ENCODE measurements at places on chromosomes 5 and 9. TPM values are rescaled to one million over a fixed set of nuclear protein-coding genes. Genes with fewer than 3 reads are reported as not detected.

DNA sequence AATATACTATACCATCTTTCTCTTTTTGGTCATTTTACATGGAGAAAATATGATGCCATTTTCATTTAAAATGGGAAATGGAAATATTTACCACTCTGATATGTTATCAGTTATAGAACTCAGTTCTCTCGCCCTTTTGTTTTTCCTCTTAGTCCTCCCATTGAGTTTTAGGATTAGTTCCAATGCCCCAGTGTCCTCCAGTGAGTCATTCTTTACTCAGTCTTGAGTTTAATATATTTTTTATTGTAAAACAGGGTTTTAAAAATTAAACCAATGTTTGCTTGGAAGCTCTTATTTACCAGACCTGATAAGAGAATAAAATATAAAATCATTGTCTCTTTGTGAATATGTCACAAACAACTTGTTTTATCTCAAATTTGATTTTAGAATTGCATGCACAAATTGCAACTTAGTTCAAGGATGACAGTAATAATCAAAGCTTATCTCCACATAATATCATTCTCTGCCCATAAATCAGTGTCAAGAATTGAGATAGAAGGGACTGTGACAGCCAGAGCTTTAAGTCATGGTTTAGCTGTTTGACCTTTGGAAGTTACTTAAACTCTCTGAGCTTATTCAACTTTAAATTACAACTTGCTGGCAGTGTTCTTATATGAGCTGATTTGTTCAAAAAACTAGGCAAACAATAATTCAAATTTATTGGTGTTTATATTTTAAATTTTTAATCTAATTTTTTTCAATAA is 166.4 kb downstream of the PAM start:
- no peak for DNase-seq

GRCh38 chr5:148820461-148821395 is 5.7 kb upstream of the ADRB2 start:
- DNase-seq = no peak

DNA sequence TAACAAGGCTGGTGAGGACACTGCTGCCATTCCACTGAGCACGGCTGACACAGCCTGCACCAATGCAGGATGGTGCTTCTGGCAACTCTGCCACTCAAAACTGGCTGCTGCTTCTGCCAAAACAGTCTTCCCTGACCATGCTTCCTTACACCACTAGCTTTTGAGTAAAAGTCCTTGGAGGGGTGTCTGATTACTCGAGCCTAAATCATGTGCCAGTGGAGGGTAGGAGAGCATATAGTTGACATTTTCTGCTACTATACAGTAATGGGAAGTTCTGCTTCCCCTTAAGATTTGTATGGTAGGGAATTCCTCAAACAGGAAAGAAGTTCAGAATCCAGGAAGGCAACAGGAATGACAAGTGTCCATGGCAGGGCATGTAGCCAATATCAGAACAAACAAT is 12.2 kb upstream of the PJA2 start:
- no peak for DNase-seq

- DNase-seq = no peak
Observed at GRCh38 chr5:19977099-19977498, 10.9 kb downstream of the CDH18 start.

KDM4C gene
- polyA plus RNA-seq = 20.3 TPM
